Left colon (tissue), 2 donors: ENCODE measurements at places on chromosomes 5 and 9.

DNA sequence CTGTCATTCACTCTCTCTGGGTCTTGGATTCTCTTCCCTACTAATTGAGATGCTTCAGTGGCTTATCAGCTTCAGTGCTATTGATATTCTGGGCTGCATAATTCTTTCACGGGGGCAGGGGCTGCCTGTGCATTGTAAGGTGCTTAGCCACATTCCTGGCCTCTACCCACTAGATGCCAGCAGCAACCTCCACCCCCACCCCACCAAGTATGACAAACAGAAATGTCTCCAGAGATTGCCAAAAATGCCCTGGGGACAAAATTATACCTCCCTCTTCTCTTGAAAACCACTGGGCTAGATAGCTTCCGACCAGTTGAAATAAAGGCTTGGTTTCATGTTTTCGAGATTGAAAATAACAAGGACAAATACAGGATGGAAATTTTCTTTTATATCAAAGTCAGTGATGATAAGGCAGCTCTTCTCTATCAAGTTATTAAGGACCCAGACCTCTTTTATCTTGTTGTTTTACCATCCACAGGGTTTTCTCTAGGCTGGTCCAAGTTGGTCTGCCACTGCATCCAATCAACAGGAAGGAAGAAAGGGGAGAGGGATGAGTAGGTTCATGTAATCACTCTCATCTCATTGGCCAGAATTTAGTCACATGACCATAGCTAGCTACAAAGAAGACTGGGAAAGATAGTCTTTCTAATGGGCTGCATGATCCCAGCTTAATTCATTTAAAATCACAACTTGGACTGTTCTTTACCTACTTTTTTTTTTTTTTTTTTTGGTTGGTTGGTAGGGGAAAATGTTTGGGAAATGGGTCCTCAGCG lies 92.1 kb upstream of the RANBP3L start:
- no peak for DNase-seq

DNA sequence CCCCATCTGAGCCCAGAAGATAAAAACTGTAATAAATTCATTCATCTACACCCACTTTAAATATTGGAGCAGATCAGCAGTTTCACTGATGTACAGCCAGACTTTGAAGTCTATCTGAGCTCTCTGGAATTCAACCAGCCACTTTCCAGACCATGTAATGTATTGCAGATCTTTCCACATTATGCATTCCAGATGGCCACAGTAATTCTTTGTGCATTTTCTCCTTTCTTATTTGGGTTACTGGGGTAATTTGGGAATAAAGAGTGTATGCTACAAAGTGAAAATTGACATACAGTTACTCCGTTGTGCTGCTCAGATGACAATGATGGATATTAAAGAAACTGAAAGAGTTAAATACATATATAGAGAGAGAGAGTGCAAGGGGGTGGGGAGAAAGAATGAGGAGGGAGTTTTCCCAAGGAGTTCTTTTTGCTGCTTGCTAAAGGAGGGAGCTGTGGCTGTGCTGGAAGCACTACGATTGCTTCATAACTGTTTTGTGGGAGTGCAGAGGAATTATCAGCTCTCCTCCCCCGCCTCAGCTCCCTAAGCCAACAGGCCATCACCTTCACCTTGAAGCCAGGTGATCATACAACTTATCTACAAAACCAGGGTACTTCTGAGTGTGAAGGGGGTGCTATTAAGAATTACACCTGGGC lies 152.8 kb downstream of the GAS1 start:
- DNase-seq = no peak

- DNase-seq = no peak
These were observed 27.3 kb downstream of the ANP32B start for GRCh38 chr9:98010445-98010844.

- no peak for DNase-seq
These were observed 19.0 kb downstream of the DYNC2I2 start for GRCh38 chr9:128637656-128638055.

GRCh38 chr9:37295178-37295577 lies 127.3 kb upstream of the GRHPR start:
- DNase-seq = no peak

- DNase-seq = no peak
These were observed 19.6 kb downstream of the ZNF131 start for GRCh38 chr5:43140286-43140685.

DNA sequence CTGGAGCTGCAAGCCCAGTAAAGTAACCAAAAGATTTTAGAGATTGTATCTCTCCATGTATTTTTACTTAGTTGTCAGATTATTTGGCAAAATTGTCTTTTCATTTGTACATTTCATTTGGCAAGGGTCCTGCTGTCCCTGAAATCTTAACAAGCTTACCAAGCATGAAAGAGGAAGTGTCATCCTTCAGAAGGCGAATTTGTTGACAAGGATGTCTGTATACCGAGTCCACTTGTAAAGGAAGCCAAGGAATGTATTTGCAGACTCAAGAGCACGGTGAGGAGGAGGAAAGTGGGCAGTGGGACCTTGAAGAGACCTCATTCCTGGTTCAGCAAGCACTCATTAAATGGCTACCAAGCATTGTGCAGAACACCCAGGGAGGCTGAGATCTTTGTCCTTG lies 7.5 kb upstream of the OTULINL start:
- DNase-seq = no peak
